ENCODE measurements at places on chromosomes 1 and 21. TPM values are rescaled to one million over a fixed set of nuclear protein-coding genes. Genes with fewer than 3 reads are reported as not detected.

WNT9A gene
- 2.7 TPM for total RNA-seq

TMEM269 gene
- not detected for total RNA-seq

OR14K1 gene
- not detected for total RNA-seq

PI4KB gene
- total RNA-seq: 40.2 TPM

SYDE2 gene
- total RNA-seq: 1.8 TPM

ATAD3C gene
- total RNA-seq: not detected

CELA3A gene
- not detected for total RNA-seq

CRYAA gene
- not detected for total RNA-seq

F13B gene
- total RNA-seq: not detected

ASTN1 gene
- 4.1 TPM for total RNA-seq

OR2T10 gene
- total RNA-seq: not detected

TBX19 gene
- 2.9 TPM for total RNA-seq

SPRR5 gene
- not detected for total RNA-seq

RGS18 gene
- not detected for total RNA-seq

TIAM1 gene
- 0.67 TPM for total RNA-seq

DNA sequence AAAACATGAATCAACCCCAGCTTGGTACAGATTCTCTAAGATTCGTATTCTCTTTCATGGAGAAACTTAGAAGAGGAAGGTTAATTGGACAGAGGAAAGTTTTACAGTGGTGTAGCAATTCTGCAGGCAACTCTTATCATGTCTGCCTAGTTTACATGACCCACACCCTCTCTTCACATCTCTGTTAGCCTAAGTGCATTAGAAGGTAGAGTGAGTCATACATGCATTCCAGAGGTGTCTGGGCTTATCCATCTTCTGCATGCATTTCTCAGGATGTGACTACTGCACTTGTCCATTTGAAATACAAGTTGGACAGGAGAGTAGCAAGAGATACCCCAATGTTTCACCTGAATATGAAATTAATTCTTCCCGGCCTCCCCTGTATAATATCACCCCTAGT, 578.4 kb upstream of the NCAM2 start:
- DNase-seq: no peak

- DNase-seq: no peak
These were observed 22.3 kb downstream of the CD34 start for GRCh38 chr1:207888652-207889051.

DNA sequence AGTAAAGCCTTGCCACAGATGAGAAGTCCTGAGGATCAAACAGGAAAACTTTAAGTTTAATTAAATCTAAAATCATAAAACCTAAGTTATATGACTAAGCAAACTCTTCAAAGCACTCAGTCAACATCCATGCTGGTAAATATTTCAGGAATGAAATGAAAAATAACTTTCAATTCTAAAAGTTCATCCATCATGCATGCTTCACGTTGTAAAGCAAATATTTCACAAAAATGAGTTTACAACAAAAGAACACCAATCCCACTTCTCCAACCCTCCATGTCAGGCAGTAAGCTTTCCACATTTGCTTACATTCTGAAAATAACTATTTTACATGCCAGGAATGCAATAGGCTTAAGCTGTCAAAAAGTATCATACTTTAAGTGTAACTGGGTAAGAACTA, 16.8 kb downstream of the APP start:
- no peak for DNase-seq

DNA sequence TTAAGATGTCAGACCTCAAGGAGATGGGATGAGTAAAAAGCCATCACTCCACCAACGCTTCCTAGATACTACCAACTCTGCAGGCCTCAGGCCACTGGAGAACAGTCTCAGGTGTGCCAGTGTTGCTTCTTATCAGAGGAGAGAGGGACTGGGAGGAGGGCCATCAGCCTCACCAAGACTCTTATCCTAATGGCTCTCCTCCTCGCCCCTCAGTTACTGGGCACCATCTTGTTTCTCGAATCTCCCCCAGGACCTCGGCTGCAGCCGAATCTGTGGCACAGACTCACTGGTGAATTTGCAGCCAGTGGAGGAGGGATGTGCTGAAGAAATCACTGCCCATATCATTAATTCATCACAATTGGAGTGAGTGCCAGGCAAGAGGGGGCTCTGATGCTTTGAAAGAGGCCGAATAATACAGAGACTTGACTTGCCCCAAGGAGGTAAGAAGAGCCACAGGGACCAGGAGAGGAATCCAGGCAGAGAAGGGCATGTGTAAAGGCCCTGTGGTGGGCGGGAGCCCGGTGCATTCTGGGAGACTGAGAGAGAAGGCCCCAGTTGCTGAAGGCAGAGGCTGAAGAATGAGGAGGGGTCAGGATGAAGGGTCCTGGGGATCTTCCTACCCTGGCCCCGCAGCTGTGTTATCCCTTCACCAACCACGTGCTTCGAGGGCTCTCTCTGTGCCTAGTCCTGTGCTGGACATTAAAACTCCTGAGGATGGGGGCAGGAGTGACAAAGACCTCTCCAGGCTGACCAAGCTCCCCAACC, 129.8 kb downstream of the PTPRU start:
- DNase-seq: no peak

- DNase-seq: no peak
These were observed 97.9 kb upstream of the ZNF648 start for GRCh38 chr1:182159443-182159842.

- DNase-seq: peak; percentile 68
These were observed 45.6 kb downstream of the ZNF281 start for GRCh38 chr1:200364091-200364759.

- DNase-seq: peak; percentile 94
These were observed 86.7 kb downstream of the USP24 start for GRCh38 chr1:55128418-55128995.

DNA sequence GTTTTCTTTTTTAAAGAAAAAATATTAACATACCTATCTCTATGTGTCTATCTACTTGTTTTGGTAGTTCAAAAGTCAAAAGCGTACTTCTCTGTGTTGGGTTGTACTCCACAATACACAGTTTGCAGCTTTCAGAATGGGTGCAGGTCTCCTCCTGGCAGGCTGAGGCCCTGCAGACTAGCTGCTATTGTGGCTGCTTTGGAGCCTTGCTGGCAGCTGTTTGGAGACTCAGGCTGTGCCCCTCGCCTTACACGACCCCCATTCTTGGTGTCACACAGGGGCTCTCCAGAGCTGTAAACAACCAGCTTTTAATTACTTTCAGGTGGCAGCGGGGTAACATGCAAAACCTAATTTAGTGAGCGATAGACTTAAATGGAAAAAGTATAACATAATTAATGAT, 160.4 kb downstream of the DSCAM start:
- no peak for DNase-seq

DNA sequence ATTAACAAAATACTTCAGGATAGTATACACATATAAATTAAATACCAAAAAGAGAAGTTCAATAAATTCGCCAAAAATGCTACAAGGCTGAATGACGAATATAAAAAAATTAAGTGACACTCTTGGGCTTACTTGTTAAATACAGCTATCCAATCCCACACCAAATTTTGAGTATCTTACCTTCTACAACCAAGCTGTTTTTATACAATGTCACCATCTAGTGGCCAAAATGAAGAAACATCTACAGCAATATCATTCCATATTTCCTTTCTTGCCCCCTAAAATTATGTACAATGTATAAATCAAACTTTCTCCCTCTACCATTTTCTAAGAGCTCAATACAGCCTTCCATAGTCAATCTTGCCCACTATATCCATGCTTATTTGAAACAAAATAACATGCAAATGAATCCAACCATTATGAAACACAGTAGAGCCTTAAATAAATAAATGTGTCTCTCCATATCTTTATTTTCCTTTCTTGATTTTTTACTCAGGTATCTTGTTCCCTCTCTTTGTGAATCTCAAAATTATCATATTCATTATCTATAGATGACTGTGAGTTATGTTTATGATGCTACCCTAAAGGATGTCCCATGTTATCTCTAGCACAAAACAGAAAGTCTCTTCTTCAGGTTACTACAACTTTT, 86.3 kb downstream of the ACBD6 start:
- peak; percentile 8 for DNase-seq

GRCh38 chr21:37595944-37596343, 229.4 kb downstream of the DYRK1A start:
- no peak for DNase-seq

DNA sequence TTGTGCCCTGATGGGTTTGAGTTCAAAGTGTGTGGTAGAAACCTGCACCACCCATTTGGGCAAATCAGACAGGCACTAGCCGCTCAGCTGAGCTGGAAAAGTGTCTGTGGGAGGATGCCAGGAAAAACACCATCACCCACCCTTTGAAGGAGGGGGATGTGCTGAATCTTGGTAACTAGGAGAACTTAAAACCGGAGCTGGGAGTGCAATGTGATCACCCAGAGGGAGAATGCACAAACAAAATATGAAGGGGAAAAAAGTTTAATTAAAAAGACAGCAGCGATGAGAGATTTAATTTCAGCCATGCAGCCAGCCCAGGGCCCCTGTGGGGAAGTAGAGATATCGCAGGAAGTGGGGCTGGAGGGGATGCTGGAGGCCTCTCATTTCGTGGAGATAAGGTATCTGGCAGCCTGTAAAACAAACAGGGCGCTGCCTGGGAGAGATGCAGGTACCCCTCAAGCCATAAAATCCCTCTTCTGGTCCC, 86.8 kb upstream of the BCAR3 start:
- DNase-seq: no peak

GRCh38 chr1:117070124-117070523, 10.0 kb downstream of the TTF2 start:
- no peak for DNase-seq

GRCh38 chr1:245807954-245808719, 653.4 kb downstream of the KIF26B start:
- DNase-seq: no peak

- no peak for DNase-seq
These were observed 11.9 kb downstream of the LYPLAL1 start for GRCh38 chr1:219185486-219186117.

DNA sequence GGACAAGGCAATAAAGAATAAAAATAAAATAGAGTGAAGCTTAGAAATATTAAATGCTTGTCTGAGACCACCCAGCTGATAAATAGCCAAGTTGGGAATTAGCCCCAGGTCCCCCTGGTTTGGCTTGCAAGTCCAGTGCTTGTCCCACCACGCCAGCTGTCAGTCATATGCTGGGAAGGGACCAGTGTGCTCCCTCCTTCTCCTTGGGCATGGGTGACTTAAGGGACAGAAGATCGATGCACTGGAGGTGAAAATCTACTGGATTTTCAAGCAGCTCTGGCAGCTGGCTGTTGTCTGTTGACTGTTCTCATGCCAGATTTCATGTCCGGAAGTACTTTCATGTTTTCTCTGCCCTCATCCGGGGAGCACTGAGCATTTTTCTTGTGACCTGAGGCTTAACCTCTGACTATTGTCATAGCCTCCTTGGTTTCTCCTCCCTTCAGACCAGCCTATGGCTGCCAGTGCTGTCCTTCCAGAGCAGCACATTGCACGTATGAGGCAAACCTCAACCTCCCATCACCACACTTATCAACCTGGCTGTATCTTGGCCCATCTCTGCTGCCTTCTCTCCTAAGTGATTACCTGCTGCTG, 12.4 kb downstream of the LMOD1 start:
- DNase-seq: no peak

GRCh38 chr1:6041432-6042062, 4.1 kb upstream of the KCNAB2 start:
- DNase-seq: no peak

- DNase-seq: peak; percentile 14
These were observed 313.1 kb upstream of the TMPRSS15 start for GRCh38 chr21:18716578-18717138.

DNA sequence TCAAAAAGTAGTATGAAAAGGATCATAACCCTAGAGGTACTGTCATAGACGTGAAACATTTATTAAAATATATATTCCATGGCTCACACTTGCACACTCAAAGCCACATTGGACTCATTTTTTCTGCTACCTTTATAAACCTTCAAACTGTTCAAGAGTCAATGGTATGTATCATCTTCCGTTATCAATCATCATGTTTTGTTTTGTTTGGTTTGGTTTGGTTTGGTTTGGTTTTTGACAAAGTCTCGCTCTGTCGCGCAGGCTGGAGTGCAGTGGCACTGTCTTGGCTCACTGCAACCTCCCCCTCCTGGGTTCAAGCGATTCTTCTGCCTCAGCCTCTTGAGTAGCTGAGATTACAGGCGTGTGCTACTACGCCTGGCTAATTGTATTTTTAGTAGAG, 1.8 kb downstream of the IFNAR2 start:
- no peak for DNase-seq

GRCh38 chr1:93567255-93567918, 114.2 kb downstream of the BCAR3 start:
- DNase-seq: peak; percentile 33

DNA sequence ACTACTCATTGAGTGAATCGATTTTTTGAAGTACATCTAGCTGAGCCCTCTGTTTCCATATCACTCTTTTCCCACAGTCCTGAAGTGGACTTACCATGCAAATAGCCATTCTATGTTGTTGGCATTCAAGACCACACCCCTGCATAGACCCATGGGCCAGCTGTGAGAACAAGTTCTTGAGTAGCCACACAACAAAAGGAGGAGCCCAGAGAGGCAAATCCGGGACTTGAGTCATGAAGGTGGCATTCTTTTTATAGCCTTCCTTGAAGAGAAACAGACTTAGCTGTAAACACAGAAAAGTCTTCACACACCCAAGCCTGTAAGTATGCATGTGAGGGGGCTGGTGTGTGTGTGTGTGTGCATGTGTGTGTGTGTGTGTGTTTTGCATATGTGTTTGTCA, 13.8 kb upstream of the SPRR5 start:
- DNase-seq: no peak

DNA sequence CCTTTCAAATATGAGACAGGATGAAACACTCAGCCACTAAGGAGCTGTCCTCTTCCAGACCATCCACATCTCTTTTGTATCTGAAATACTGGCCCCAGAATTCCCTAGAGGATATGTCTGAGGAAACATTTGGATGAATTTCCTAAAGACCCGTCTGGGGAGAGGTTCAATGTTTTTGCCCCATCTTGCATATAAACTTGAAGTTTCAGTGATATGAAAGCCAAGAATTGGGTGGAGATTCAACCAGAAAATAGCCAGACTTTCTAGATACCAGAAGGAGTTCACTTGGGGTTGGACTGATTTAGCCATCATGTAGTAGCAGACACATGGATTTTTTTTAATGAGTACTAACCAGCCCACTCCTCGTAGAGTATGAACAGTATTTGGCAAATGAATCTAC, 182.0 kb downstream of the PLPP3 start:
- no peak for DNase-seq

DNA sequence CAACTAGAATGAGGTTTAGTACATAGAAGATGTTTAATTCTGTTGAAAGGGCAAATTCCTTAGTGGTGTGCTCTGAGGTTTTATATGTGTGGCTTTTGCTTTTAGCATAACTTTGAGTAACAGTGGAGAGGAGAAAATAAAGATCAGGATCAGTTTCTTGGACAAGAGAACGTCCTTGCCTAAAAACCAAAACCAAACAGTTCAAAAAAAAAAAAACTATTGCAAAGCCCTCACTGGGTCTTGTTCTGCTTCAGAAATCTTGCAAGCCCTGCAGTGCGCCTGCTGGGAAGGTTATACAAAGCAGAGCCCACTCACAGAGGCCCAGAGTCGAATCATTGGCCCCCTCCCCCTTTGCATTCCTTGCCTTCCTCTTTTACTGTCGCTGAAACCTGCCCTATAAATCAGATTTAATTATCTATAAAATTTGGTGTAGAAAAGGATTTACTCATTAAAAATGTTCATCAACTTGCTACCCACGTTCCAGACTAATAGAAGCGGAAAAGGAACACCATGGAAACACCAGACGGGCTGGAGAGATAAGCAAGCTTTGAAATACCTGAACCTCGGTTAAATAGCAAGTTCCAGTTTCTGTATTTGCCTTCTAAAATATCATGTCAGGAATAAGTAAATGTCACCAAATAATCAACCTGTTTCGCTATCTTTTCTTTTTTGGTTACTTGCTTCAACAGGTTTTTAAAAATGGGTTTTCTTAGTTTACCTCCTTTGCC, 201.6 kb upstream of the PTBP2 start:
- DNase-seq: no peak

GRCh38 chr1:203158423-203158822, 17.2 kb downstream of the MYBPH start:
- no peak for DNase-seq

Measured in Caki2 (cell line).